ENCODE measurements at places on chromosomes 13 and 19.

DNA sequence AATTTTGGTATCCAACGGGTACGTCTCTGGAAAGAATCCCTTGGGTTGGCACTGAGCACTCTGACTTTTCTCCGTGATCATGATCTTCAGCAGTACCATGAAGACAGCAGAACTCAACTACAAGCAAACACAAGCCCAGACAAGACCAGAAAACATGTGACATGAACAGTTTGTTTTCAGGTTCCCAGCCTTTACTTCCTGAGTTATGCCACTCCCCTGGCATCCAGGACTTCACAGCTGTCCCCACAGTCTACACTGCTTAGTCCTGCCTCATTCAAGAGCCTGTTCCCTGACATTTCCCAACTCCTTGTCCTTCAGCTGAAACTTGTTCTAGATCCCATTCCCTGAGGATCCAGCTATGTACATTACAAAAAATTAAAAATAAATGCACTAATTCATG lies 4.9 kb upstream of the N4BP2L1 start:
- DNase-seq: no peak

DNA sequence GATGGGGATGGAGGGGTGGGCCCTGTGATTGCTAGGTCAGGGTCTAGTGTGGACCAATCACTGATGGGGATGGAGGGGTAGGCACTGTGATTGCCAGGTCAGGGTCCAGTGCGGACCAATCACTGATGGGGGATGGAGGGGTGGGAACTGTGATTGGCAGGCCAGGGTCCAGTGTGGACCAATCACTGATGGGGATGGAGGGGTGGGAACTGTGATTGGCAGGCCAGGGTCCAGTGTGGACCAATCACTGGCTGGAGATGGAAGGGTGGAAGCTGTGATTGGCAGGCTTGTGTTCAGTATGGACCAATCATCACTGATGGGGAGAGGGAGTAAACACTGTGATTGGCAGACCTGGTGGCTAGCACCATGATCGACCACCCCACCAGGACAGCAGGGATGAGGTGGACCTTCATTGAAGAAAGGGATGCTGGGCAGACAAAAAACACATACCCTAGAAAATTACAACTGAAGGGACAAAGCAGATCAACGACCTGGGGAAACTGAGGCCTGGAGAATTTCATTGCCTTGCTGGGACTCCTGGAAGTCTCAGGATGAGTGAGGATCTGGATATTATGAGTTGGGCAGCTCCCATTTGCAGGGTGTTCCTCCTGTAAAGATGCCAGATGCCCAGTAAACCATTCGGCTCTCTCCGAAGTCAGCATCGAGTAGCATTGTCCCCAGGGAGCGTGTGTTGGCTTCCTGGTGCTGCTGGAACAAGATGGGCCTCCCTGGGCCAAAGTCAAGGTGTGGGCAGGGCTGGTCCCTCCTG lies 15.5 kb downstream of the TMPRSS9 start:
- no peak for DNase-seq

- no peak for DNase-seq
These were observed 13.7 kb upstream of the MAP3K10 start for GRCh38 chr19:40177286-40178070.

- no peak for DNase-seq
These were observed 8.1 kb upstream of the FPR3 start for GRCh38 chr19:51786646-51787494.

DNA sequence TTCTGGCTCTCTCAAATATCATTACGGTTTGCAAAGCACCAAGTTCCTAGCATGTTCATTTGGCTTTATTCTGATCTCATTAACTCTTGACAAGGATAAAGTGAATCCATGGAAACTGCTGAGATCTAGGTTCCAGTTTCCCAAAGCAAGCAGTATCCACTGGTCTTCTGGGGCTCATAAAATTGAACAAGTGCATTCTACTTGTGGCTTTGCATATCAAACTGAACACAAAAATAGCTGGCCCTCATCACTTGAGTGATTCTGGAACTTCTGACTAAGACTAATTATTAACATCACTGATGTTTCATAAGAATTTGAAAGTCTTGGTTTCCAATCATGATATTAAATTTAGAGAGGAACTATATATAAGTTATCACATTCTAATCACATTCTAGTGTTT lies 6.3 kb upstream of the KCTD12 start:
- no peak for DNase-seq

- DNase-seq: peak; percentile 77
These were observed 82.9 kb upstream of the POSTN start for GRCh38 chr13:37681281-37682032.

DNA sequence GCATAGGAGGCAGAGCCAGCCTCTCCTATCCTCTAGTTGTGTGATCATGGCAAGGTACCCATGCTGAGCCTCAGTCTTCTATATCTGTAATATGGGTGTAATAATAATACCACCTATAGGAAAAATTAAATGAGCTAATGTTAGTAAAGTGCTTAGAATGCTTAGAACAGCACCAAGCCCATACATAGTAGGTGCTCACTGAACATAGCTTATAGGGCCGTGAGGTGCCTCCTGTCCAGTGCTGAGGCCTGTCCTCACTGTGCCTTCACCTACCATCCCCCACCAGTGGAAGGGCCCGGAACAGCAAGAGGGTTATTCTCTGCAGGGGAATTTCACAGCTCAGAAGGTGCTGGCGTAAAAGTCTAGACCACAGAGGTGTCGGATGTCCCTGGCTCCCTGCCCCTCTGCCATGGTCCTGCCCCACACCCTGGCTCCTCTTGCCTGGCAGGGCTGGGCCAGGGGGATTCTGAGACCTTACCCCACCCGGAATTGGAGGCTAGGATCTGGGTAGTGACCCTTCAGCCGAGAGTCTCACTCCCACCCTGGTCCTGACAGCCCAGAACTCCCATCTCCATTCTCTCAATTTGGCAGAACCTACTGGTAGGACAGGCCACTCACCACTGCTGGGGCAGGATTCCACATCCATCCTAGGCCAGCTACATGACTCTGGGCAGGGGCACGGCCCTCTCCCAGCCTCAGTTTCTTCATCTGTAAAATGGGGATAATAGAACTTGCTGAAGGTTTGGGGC lies 2.2 kb upstream of the SCN1B start:
- DNase-seq: no peak

GRCh38 chr13:56893843-56894242 lies 246.9 kb upstream of the PRR20A start:
- no peak for DNase-seq

DNA sequence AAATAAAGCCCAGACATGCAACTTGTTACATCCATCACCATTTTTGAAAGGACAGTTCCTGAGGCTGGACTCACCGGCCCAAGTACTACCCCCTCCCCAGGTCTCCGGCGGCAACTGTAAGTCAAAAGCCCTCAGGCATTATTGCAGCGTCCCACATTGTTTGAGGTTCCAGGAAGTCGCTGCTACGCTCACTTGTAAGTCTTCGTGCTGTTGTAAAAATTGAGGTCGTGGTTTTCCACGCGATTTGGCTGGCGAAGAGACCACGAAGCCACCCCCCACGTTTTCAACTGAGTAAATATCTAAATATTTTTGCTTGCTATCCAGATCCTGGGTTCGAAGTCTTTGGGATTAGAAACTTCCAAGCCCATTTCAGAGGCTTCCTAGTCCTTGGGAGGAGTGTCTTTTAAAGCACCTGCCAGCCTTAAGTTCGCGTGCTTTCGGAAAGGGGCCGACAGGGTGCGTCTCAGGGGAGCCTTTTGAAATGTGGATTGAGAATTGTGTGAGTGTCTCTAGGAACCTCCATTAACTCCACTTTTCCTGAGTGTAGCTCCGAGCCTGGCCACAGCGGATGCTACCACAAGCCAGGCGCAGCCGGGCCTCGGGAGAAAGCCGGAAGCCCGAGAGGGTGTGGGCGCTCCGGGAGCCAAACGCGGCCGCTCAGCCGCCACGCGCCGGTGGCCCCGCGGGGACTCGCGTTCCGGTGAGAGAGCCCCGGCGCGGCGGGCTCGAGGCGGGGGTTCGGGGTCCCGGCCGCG lies 434 bp upstream of the FNDC3A start:
- DNase-seq: peak; percentile 61

All from foreskin fibroblast (primary cell).